ENCODE measurements at places on chromosomes 1 and 21. TPM values are rescaled to one million over a fixed set of nuclear protein-coding genes. Genes with fewer than 3 reads are reported as not detected.

Gene PTGFR
- polyA plus RNA-seq = 42.6 TPM

Gene NTPCR
- 37.6 TPM for polyA plus RNA-seq

Gene HAO2
- polyA plus RNA-seq = not detected

Gene DNALI1
- 22.4 TPM for polyA plus RNA-seq

Gene ADAMTSL4
- 12.1 TPM for polyA plus RNA-seq

Gene TIPRL
- 31.6 TPM for polyA plus RNA-seq

Gene GPA33
- polyA plus RNA-seq = not detected

Gene GBP4
- 16.8 TPM for polyA plus RNA-seq

Gene FCRL5
- 1.2 TPM for polyA plus RNA-seq

Gene TRIM63
- 0.06 TPM for polyA plus RNA-seq

Gene SPRR2G
- polyA plus RNA-seq = not detected

Gene FCRL1
- polyA plus RNA-seq = not detected

Gene RGS7
- 1.00 TPM for polyA plus RNA-seq

Gene TACSTD2
- polyA plus RNA-seq = 1.2 TPM

Gene CD1E
- 2.5 TPM for polyA plus RNA-seq

Gene AGMAT
- polyA plus RNA-seq = 1.5 TPM

Gene ADGRL2
- 66.1 TPM for polyA plus RNA-seq

Gene GPR153
- 11.0 TPM for polyA plus RNA-seq

Gene OR6K3
- polyA plus RNA-seq = not detected

Gene PDZK1IP1
- 0.61 TPM for polyA plus RNA-seq

Gene UBASH3A
- 0.19 TPM for polyA plus RNA-seq

Gene PTPRU
- 2.9 TPM for polyA plus RNA-seq

Gene AKT3
- 60.5 TPM for polyA plus RNA-seq

Gene ARMH1
- polyA plus RNA-seq = 9.6 TPM
